ENCODE measurements at places on chromosomes 7 and 10. TPM values are rescaled to one million over a fixed set of nuclear protein-coding genes. Genes with fewer than 3 reads are reported as not detected.

DNA sequence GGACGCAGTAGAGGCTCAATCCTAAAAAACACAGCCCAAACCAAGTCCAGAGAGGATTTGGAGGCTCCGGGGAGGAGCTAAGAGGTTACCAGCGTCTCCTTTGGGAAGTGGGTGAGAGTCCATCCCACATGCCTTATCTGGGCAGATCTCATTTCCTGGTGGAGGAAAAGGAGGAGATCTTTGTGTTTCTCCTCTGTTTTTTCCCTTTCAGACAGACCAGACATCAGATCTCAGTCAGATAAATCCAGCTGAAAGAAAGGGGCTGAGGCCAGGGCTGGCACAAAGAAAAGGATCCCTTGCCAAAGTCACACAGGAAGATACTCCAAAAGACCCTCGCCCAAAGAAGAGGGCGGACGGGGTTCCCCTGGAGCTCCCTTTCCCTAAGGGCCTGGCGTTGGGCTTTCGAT lies 58.3 kb upstream of the COMTD1 start:
- DNase-seq, result no peak

DNA sequence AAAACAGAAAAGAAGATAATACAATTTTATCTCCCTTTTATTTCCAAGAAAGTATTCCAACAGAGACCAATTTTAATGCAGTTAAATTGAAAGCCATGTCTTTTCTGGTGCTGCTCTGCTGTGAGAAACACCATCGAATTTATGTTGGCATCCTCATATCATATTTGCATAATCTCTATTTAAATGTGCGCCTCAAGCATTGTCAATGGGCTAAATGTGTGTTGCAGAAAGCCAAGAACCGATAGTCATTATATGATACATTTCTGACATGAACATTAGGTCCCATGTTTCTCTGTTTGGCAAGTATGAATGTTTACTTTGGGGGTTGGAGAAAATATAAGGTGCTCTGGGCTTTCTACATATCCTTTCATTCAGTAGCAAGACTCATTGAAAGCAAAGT lies 1023.5 kb upstream of the CELF2 start:
- no peak for DNase-seq

DNA sequence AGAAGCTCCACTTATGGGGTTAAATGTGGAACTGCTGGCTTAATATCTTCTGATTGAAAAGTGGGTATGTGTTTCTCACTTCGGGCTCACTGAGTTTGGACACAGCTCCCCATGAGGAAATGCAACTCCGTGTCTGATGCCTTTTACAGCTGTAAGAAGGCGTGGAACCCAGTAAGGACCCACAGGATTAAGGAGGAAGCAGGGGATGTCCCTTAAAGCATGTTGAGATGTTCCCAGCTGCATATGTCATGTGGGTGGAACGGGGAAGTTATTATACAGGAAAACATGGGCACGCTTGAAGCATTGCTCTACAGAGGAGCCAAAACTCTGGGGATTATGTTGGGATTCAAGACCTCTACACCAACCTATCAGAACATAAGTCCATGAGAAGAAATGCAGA lies 224.4 kb downstream of the NEBL start:
- no peak for DNase-seq

GRCh38 chr7:141928845-141929195 lies 12.6 kb downstream of the OR9A4 start:
- DNase-seq, result no peak

The NPFFR1 gene
- total RNA-seq, result not detected

All from vagina (tissue), 2 donors.